ENCODE measurements at places on chromosomes 2 and 18.

- DNase-seq: no peak
Measured at GRCh38 chr2:110166266-110166665, 38.5 kb downstream of the NPHP1 start.

DNA sequence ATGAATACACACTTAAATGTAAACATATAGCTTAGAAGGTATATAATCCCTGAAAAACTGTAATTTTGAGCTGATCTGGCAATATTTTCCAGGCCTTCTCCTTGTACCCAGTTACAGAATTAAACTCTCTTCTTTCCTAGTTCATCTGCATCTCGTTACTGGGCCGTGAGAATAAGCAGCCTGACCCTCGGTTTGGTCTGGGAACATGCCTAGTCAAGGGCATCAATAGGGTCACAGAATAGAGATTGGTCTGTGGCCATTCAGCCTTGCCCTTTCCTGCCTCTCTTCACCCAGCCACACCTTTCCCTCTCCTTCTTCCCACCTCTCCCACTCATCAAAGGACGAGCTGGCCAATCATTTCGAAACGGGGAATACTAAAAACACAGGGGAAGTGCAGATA lies 27.3 kb downstream of the SULT1C2 start:
- DNase-seq: no peak

- DNase-seq: no peak
Measured at GRCh38 chr18:36352384-36352783, 54.9 kb downstream of the FHOD3 start.

DNA sequence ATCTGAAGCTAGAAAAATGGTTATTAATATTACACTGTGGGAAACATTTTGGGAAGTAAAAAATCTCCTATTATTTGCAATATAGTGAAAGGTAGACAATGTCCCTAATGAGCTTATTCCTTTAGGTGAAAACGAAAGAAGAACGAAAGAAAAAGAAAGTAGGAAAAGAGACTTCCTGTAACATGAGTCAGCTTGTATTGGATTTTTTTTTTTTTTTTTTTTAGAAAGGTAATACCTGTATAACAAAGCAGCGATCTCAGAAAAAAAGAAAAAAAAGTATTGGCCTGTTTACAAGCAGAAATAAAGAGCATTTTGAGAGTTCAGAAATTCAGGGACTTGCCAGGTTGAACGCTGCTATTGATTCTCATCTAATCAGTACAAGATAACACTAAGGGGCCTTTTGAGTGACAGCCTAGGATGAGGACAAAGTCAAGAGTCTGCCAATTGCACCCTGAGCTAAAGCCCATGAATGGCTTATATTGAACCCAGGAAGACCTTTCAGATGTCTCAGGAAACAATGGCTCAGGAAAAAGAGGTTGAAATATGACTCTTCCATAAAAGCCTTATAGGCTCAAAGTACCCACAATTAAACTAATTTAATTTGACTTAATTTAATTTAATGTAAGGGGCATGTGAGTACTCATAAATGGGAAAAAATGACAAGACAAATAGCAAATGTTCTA lies 615.6 kb upstream of the CDH2 start:
- DNase-seq: no peak

GRCh38 chr2:119230219-119231185 lies 6.9 kb downstream of the STEAP3 start:
- DNase-seq: no peak

DNA sequence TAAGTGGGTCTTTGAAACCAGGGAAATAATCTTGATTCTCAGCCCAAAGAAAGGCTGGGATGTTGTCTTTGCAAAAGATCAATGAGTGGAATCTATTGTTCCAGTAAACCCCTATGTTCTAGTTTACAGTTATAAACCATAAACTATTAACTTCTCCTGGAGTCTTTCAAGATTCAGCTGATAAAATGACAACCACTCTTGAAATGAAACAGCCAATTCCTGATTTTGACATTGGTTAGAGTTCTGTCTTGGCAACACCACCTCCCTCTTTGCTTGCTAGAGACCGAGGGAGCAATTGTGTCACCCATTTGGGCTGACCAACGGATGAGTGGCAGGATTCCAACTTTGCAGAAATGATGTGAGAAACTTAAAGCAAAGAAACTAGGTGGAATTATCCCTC lies 746.9 kb downstream of the SLC4A3 start:
- no peak for DNase-seq
